Temporal lobe (tissue), 4 donors: ENCODE measurements at places on chromosomes 13 and 19. TPM values are rescaled to one million over a fixed set of nuclear protein-coding genes. Genes with fewer than 3 reads are reported as not detected.

RPL18 gene
- 903 TPM for total RNA-seq

KLK13 gene
- total RNA-seq, result not detected

IRGC gene
- not detected for total RNA-seq

ADGRE1 gene
- under 0.01 TPM for total RNA-seq

ZNF585A gene
- total RNA-seq, result 9.3 TPM

FAM216B gene
- total RNA-seq, result 0.74 TPM

SMIM44 gene
- not detected for total RNA-seq

EPN1 gene
- total RNA-seq, result 32.2 TPM

FCGBP gene
- total RNA-seq, result 2.5 TPM

SLC6A16 gene
- 0.49 TPM for total RNA-seq

PSG6 gene
- total RNA-seq, result not detected

RFX1 gene
- 2.7 TPM for total RNA-seq

SYNE4 gene
- total RNA-seq, result under 0.01 TPM

SSC5D gene
- total RNA-seq, result 0.25 TPM

KIR2DL1 gene
- total RNA-seq, result not detected

CLDND2 gene
- total RNA-seq, result not detected

KRI1 gene
- total RNA-seq, result 3.2 TPM

SUPT5H gene
- 54.3 TPM for total RNA-seq

C13orf42 gene
- not detected for total RNA-seq
